ENCODE measurements at places on chromosomes 6 and 20.

DNA sequence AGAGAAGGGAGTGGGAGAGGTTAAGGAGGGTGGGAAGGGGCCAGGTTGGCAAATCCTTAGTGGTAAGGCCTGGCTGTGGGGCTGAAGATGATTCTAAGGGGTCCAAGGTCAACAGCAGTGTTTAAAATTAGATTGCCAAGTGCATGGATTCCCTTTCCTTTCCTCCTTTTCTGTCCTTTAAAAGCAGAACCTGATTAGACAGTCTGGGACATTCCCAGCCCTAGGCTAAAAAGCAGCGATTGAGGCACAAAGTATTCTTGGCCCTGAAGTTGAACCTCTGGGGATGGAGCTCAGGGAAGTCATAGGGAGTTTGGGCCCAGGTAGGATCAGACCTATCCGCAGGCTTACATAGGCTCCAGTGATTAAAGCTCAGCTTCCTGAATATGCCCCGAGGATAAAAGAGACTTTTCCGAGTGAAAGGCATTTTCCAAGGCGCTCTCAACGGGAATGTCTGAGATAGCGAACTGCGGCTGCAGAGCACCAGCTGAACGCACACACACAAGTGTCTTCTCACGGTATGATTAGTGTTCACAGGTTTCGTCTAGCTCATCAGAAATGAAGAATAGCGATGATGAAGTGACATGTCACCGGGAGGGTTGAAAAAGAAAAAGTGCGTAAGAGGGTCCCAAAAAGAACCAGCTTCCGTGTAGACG, 787 bp upstream of the CARMIL1 start:
- DNase-seq: peak; percentile 16

- DNase-seq: no peak
Measured at GRCh38 chr6:42935322-42935721, 6.0 kb downstream of the CNPY3 start.

GRCh38 chr6:1170794-1171193, 141.1 kb upstream of the FOXQ1 start:
- no peak for DNase-seq

DNA sequence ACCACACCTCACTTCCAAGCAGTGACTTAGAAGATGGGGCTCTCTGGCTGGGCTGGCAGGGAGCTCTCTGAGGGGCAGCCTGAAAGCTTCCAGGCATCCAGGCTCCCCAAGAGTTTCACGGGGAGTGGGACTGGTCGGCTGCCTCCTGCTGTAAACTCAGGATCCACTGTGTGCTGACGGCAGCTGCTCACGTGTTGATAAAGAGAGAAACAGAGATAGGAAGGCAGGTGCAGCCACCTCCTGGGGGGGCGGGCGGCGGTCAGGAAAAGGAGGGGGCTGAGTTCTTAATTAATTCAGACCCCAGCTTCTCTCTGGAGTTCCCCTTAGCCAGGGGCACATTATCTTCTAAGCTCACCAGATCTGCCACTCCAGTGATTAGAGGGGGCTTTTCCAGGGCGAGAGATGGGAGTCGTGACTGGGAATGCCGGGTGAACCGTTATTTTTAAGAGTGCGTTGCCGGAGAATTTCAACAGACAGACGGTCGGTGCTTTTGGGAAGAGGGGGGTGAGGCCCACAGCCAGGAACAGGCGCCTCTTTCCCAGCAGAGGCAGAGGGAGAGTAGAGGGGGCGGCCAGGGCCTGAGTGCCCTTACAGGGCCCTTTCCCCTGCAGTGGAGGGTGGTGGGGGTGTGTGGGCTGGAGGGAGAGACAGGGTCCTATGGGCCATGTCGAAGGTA, 70.9 kb downstream of the CD40 start:
- DNase-seq: no peak

GRCh38 chr20:15440049-15440820, 1102.8 kb upstream of the FLRT3 start:
- no peak for DNase-seq

DNA sequence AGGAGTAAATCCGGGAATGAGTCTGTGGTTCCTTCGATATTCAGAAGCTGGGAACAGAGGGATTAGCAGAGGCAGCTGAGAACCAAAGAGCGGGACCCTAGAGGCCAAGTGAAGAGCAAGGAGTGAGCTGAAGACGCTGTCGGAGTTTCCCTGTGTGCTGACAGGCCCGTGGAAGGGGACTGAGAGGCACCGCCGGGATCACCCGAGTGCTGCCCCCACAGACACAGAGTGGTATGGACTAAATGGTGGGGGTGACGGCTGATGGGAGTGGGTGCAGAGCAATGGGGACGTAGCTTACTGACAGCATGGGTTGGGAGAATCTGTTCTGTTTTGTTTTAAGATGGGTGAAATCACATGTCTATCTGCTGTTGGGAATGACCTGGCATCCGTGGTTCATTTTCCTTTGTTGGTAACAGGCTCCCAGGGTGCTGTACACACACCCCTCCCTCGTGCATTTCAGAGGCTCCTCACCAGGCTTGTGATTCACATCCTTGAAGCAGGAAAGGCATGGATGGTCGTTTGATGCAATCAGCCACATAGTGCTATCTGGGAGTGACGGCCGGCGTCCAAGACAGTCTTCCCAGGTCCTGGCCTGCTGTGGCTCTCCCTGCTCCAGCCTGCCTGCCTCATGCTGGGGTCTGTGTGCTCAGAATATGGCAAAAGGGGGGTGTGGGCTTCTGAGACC, 97.4 kb downstream of the THBS2 start:
- no peak for DNase-seq

GRCh38 chr6:135073217-135073616, 18.6 kb upstream of the HBS1L start:
- DNase-seq: no peak

- DNase-seq: no peak
Measured at GRCh38 chr6:110517034-110517433, 40.6 kb upstream of the SLC22A16 start.

- DNase-seq: peak; percentile 84
Measured at GRCh38 chr20:50252701-50253100, 62.1 kb downstream of the CEBPB start.

GRCh38 chr6:82268301-82268846, 20.8 kb upstream of the IBTK start:
- no peak for DNase-seq

DNA sequence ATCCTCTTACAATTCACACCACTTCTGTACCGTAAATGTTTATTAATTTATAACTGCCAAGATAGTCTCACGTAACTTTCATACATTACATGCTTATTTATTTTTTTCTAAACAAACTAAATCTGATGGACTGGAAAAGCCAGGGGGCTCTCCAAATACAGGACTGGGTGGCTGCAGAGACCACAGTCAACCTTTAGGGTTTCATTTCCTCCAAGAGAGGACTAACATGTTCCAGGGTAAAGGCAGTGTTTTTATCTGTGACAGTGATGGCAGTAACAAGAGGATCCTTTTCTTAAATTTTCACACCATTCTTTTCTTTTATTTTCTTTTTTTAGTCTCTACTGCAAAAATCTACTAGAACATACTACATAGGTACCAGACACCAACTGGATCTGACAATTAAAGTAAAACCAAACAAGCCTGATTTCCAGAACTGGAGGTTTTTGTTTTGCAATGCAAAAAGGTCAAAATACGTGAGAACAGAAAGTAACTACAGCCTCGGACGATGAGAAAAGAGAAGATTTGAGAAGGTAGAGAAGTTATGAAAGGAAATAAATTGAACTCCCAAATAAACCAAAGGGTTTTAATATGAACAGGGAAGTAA, 1.2 kb downstream of the LMBRD1 start:
- peak; percentile 14 for DNase-seq

GRCh38 chr20:25297141-25297905, 49.4 kb downstream of the PYGB start:
- no peak for DNase-seq

Measured in suppressor macrophage (primary cell).